CD4-positive, alpha-beta T cell treated with Interleukin-17A for 4 hours (primary cell): ENCODE measurements at places on chromosomes 3 and 15.

DNA sequence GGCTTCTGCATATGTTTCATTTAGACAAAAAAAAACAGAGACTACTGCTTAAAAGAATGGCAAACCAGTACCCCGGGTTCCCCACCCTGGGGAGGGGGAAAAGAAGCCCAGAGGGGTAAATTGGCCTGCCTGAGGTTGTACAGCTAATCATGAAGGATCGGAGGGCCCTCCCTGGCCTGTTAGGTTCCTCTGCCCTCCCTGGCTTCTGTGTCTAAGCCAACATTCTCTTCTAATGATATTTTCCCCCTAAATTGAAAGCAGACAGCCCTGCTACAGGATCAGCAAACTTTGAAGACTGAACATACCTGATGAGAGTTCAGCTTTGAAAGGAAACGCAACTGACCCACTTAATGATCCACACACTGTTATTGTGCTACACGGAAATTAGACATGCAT is 2.5 kb downstream of the ARHGAP31 start:
- DNase-seq: no peak

GRCh38 chr3:184604039-184604601 is 42.5 kb downstream of the EPHB3 start:
- DNase-seq: no peak

- no peak for DNase-seq
These were observed 221.6 kb upstream of the NR2E3 start for GRCh38 chr15:71588746-71589145.

DNA sequence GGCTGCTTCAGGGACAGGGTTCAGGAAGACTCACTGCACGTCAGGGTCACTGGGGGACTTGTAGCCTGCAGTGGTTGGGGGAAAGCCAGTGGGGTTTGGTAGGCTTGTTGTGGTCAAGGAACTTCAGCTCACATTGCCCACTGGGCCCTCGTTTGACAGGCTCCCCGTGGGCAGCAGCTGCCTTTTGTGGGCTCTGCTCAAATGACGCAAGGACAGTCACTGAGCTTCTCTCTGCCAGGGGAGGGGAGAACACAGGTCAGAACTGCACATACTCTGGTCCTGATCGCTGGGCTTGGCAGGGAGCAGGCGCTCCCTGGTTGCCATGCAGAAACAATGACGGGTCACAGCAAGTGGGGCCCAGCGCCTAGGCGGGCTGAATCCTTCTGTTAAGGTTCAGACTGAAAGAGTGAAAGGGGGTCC is 45.5 kb downstream of the FAM174B start:
- DNase-seq: no peak

DNA sequence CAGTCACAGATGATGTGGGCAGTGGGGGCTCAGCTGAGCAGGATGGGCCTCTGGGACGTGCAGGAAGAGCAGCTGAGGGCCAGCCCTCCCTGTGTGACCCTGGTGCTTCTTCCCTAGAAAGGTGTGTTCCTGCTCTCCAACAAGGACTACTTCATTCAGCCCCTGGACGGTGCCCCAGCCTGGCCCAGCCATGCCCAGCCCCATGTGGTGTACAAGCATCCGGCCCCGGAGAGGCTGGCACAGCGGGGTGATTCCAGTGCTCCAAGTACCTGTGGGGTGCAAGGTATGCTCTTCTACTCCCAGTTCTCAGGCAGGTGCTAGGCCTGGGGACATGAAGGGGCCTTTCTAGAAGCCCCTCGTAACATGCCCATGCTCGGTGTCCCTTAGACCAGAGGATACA is 38.3 kb downstream of the SAXO2 start:
- no peak for DNase-seq

DNA sequence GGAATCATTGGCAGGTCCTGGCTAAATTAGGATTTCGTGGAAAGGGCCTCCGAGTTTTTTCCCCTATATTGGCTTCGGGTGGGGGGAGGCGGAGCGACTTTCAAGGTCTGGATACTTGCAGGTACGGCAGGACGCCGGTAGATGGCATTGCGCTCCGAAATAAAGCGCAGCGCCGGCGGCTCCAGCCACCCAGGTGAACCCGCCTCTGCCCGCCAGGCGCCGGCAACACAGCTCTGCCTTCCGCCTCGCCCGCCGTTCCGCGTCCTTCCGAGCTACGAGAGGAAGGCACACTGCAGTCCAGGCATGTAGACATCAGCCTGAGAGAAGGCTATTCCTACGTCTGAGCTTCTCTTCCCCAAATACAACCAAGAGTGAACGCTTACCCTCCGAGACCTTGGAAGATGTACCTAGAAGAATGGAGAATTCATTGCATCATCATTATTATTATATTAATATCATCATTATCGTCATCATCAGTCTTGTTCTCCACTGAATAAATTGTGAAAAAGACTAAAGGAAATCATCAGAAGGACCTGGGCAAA is 514.1 kb downstream of the MECOM start:
- DNase-seq: peak; percentile 59

GRCh38 chr3:122941228-122942206 is 86.0 kb downstream of the SEMA5B start:
- no peak for DNase-seq
